Activated CD8-positive, alpha-beta T cell treated with anti-CD3 and anti-CD28 coated beads, Interleukin-2, amount 10 ng/mL, durations not matched to agents 7 days and 5 days (primary cell): ENCODE measurements at places on chromosomes 5 and 9.

DNA sequence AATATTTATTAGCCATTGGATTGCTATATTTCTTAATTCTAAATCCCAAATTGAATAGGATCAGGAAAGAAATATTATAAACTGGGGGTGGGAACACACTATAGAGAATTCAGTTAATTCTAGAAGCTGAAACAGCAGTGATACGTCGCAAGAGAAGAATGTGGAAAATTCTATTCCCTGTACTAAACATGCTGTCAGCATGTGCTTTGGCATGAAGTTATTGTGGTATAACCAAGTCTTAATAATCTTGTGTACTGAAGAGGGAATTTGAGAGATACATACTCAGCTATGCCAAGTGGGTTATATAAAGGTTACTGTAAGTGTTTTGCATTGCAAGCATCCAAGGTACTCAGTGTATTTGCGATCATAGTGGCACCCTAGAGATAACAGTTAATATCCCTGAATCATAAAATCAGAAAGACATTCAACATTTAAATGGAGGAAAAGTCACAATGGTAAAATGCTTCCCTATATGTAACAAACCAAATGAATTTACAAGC, 1492.9 kb upstream of the C9orf72 start:
- no peak overlapping the region for H3K4me3 ChIP-seq
- H3K36me3 ChIP-seq: no peaks in the 10 kb centered on the region
- H3K27me3 ChIP-seq: no peaks in the 10 kb centered on the region
- H3K4me1 ChIP-seq: no peaks in the 10 kb centered on the region

- H3K27ac ChIP-seq: no peak overlapping the region
- no peak overlapping the region for H3K4me3 ChIP-seq
- peaks cover 7% of the 10 kb centered on the region for H3K4me1 ChIP-seq
- H3K36me3 ChIP-seq: no peaks in the 10 kb centered on the region
- H3K27me3 ChIP-seq: no peaks in the 10 kb centered on the region
These were observed 6.9 kb downstream of the GM2A start for GRCh38 chr5:151259931-151260330.

GRCh38 chr5:140358738-140359310, 1.2 kb upstream of the SLC4A9 start:
- no peak overlapping the region for H3K27ac ChIP-seq
- peaks cover 20% of the 10 kb centered on the region for H3K4me1 ChIP-seq
- peaks cover 9% of the 10 kb centered on the region for H3K27me3 ChIP-seq
- H3K4me3 ChIP-seq: no peak overlapping the region

GRCh38 chr5:160520609-160521391, 99.1 kb downstream of the PTTG1 start:
- H3K27me3 ChIP-seq: no peaks in the 10 kb centered on the region
- H3K36me3 ChIP-seq: no peaks in the 10 kb centered on the region
- DNase-seq: no peak
- H3K4me1 ChIP-seq: peaks cover 3% of the 10 kb centered on the region
- H3K4me3 ChIP-seq: no peak overlapping the region
- no peak overlapping the region for H3K27ac ChIP-seq

GRCh38 chr5:72007336-72008111, 99.8 kb upstream of the MAP1B start:
- no peak overlapping the region for H3K4me3 ChIP-seq
- H3K4me1 ChIP-seq: no peaks in the 10 kb centered on the region
- H3K27ac ChIP-seq: no peak overlapping the region
- no peaks in the 10 kb centered on the region for H3K36me3 ChIP-seq

DNA sequence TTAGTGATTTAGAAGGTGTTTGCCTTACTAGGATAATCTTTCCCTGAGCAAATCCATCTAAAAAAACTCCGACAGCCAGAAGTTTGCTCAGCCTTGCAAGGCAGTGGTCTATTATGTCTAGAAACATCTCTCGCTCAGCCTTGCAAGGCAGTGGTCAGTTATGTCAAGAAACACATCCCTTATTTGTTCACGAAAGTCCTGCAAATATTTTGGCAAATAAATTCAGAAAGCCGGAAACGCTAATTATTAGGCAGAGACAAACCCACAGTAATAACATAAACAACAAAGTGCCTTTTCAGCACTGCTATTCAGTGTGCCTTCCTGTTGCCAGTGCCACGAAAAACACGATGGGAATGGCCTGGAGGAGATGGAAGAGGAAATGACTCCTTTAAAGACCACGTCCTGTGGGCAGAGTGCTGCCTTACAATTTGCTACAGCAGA, 184.5 kb downstream of the GNAQ start:
- no peak overlapping the region for H3K4me3 ChIP-seq
- DNase-seq: no peak
- no peaks in the 10 kb centered on the region for H3K36me3 ChIP-seq
- H3K27ac ChIP-seq: peak overlapping the region; percentile 40

DNA sequence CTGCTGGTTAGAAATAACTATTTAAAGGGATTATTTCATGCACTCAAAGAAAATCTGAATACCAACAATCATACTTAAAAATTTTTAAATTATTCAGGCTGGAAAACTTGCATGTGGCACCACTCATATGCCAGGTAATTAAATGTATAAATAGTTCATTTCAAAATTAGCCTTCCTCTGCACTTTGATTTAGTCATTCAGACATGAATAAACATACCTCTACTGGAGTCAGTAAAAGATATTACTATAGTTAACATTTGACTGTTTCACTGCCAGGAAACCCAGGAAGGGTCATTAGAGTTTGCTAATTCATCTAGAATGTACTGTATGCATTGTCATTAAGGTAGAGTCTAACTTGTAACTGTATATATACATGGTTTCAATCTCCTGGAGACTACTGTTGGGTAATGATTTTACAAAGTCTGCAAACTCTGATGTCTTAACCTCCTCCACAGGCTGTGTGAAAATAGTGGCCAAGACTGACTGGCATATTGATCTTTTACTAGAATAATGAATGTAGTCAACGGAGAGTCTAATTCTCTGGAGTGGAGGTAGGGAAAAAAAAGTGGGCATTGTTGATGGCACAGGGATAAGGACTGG, 43.7 kb downstream of the TEX10 start:
- no peaks in the 10 kb centered on the region for H3K27me3 ChIP-seq
- peaks cover 69% of the 10 kb centered on the region for H3K36me3 ChIP-seq
- no peak for DNase-seq
- H3K4me3 ChIP-seq: no peak overlapping the region
- H3K27ac ChIP-seq: no peak overlapping the region
- H3K4me1 ChIP-seq: no peaks in the 10 kb centered on the region
